ENCODE measurements at places on chromosomes 4 and X.

GRCh38 chr4:18722748-18723191 lies 701.2 kb upstream of the LCORL start:
- DNase-seq, result no peak

DNA sequence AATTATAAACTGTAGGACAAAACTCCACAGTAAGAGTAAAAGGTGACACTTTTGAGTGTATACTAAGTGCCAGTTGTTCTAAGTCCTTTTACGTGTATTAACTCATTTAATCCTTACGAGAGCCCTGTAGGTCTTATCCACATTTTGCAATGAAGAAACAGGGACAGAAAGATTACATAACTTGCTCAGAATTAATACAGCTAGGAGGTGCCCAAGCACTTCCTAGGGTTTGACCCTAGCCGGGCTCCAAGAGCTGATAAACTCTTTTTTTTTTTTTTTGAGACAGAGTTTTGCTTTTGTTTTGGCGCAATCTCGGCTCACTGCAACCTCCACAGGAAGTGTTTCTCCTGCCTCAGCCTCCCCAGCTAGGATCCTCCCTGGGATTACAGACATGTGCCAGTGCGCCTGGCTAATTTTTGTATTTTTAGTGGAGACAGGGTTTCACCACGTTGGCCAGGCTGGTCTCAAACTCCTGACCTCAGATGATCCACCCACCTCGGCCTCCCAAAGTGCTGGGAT lies 110.4 kb downstream of the UBE2K start:
- DNase-seq, result no peak

DNA sequence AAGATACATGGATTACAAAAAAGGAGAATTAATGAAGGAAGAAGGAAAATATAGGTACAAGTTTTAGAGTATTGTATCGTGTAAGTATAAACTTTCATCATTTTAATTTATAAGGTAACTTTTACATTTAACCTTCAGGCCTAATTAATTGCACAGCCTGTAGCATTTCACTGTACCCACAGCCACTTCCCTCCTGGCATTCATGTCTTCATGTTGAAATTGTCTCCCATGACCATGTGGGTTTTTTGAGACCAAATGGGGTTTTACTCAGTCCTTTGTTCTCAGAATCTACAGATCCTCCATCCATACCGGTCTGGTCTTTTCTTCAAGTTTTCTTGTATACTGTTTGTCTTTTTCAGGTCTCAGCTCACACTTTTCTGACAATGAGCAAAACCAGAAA lies 194.3 kb upstream of the CLNK start:
- DNase-seq, result no peak

GRCh38 chr4:56505269-56506130 lies at the start of gene ARL9:
Gene ARL9, plus strand, starts transcription at chr4:56505791. Its CDS starts 72 bp downstream, at chr4:56505863.
- peak; percentile 27 for DNase-seq

DNA sequence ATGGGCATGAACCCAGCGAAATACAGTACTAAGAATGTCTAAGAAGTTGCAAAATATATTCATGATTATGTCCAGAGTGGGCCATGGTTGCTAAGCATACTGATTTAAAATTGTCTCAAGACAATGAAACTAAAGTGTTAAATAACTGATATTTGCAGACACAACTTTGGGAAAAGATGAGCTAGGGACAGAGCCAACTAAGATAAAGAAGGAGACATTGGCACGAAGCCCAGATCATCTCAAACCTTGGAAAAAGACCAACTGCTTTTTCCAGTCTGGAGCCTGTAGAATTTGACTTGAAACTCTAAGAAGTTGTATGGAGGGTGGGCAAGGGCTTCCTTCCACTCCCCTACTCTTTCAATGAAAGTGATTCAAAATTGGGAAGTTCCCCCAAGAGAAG lies 108.5 kb upstream of the GLRA2 start:
- no peak for DNase-seq

- no peak for DNase-seq
Observed at GRCh38 chrX:115588179-115588578, 27.2 kb downstream of the PLS3 start.

GRCh38 chr4:151865312-151865711 lies 104.5 kb upstream of the GATB start:
- DNase-seq, result no peak

DNA sequence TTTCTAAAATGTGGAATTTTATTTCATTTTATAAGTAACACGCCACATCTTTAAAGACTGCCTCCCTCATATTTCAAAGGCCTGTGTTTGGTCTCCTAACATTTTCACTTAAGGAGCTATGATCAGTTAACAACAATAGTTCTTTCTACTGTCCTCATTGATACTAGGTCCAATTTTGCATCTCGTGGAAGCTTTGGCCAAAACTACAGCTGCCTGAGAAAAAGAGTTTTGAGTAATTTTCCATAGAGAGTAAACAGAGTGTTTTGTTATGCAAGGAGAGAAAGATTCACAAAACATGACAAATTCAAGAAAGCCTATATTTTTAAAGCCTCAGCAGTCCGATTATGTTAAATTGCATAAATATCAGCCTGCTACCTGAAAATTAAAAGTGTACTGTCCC lies 11.4 kb upstream of the PCDH18 start:
- DNase-seq, result no peak
